ENCODE measurements at places on chromosomes 4 and X.

GRCh38 chr4:55354648-55355047, 8.6 kb downstream of the SRD5A3 start:
- no peak for DNase-seq

- DNase-seq = no peak
Measured at GRCh38 chrX:15644560-15644872, 20.1 kb downstream of the CLTRN start.

DNA sequence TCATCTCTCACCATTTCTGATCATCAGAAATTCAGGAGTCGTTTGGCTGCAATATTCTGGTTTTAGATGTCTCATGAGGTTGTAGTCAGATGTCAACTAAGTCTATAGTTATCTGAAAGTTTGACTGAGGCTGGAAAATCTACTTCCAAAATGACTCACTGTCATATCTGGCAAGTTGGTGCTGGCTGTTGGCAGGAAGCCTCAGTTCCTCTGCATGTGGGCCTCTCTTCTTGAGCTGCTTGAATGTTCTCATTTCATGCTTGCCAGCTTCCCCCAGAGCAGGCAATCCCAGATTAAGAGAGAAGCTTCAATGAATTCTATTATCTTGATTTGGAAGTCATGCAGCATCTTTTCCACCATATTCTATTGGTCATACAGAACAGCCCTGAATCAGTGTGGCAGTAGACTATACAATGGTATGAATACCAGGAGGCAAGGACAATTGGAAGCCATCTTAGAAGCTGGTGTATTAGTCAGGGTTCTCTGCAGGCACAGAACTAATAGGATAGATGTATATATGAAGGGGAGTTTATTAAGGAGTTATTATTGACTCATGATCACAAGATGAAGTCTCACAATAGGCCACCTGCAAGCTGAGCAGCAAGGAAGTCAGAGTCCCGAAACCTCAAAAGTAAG, 46.8 kb upstream of the ELF2 start:
- no peak for DNase-seq

DNA sequence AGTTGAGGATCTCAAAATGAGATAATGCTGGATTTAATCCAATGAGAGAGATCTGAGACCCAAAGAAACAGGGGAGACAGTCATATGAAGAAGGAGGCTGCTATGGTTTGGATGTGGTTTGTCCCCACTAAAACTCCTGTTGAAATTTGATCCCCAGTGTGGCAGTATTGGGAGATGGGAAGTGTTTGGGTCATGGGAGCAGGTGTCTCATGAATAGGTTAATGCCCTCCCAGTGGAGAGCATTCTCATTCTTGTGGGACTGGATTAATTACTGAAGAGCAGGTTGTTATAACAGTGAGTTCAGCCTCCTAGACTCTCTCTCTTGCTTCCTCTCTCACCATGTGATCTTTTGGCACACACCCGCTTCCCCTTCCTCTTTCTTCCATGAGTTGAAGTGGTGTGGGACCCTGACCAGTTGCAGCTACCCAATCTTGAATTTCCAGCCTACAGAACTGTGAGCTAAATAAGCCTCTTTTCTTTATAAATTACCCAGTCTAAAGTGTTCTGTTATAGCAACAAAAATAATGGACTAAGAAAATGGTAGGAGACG, 70.3 kb downstream of the PPEF2 start:
- no peak for DNase-seq

GRCh38 chr4:89172865-89173264, 61.5 kb downstream of the TIGD2 start:
- no peak for DNase-seq

GRCh38 chrX:11429538-11430085, 136.4 kb downstream of the AMELX start:
- no peak for DNase-seq

- no peak for DNase-seq
Measured at GRCh38 chr4:94803181-94803580, 45.4 kb downstream of the BMPR1B start.

GRCh38 chr4:61203436-61203790, 3.3 kb downstream of the ADGRL3 start:
- no peak for DNase-seq

GRCh38 chr4:122842984-122843531, 16.4 kb downstream of the FGF2 start:
- DNase-seq = no peak

GRCh38 chr4:26723216-26723615, 137.4 kb upstream of the STIM2 start:
- DNase-seq = no peak

GRCh38 chr4:52864793-52865192, 2.7 kb downstream of the RASL11B start:
- no peak for DNase-seq

DNA sequence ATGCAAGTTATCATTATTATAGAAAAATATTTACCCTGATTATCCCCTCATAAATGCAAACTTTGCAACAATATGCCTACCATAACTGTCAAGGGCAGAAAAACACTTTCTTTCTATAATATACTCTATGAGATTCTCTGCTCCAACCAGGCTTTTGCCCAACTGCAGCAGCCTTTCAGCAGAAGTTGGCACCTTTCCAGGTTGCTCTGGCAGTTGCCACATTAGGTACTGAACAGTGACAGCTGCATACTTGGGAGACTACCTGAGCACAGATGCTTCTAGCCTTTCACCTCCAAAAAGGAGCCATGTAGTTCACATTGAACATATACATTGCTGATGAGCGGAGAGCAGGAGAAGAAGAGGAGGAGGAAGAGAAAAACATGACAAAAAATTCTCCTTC, 69.5 kb upstream of the BRWD3 start:
- no peak for DNase-seq

GRCh38 chr4:88204882-88205281, 46.4 kb upstream of the ABCG2 start:
- DNase-seq = no peak

GRCh38 chr4:151035911-151036310, 20.8 kb upstream of the LRBA start:
- DNase-seq = no peak

DNA sequence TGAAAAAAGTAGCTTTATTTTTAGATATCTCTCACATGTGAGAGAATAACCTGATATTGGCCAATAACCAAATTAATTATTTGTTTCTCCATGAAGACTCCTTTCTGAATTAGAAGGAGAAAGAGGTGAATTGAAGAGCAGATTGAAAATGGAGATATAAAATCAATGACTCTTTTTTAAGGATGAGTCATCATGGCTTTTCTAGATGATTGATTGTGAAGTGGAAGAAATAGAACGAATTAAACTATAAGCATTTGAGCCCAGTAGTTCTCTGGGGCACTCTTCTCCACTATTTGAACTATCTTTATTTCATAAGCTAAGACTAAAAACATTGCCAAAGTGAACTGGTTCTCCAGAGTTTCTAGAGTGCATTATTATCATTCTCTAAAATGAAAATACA, 137.2 kb upstream of the EDNRA start:
- no peak for DNase-seq

- no peak for DNase-seq
Measured at GRCh38 chr4:135249024-135249423, 1047.4 kb upstream of the PABPC4L start.

DNA sequence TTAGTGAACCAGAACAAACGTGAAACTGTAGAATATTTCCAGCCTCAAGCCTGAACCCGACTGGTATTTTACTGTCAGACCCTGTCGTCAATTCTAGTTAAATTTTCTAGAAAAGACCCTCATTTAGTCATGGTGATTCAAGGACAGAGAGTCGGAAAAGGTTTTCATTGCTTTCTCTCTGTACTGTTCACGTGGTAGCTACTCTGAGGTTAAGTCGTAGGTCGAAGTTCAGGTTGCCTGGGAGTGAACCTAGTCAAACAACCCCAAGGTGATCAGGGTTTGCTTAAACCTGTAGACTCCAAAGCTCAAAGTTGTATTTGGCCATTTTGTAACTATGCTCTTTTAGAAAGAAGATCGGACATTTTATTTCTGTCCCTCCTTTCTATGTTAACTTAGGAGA, 283.6 kb downstream of the ARHGAP10 start:
- DNase-seq = no peak

DNA sequence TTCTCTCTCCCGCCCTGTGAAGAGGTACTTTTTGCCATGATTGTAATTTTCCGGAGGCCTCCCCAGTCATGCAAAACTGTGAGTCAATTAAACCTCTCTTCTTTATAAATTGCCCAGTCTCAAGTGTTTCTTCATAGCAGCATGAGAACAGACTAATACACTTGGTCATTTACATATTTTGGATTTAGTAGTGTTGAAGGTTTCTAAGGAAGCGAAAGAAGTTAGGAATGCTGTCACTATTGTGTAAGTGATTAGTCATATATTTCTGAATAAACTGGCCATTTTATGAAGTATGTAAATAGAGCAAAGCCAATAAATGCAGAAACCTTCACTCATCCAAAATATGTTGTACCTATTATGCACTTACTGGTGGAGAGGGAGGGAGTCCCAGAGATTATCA, 34.4 kb upstream of the GK2 start:
- no peak for DNase-seq

- DNase-seq = no peak
Measured at GRCh38 chrX:66046612-66047235, 6.8 kb upstream of the VSIG4 start.
